WERI-Rb-1 (cell line): ENCODE measurements at places on chromosomes 1 and 21.

DNA sequence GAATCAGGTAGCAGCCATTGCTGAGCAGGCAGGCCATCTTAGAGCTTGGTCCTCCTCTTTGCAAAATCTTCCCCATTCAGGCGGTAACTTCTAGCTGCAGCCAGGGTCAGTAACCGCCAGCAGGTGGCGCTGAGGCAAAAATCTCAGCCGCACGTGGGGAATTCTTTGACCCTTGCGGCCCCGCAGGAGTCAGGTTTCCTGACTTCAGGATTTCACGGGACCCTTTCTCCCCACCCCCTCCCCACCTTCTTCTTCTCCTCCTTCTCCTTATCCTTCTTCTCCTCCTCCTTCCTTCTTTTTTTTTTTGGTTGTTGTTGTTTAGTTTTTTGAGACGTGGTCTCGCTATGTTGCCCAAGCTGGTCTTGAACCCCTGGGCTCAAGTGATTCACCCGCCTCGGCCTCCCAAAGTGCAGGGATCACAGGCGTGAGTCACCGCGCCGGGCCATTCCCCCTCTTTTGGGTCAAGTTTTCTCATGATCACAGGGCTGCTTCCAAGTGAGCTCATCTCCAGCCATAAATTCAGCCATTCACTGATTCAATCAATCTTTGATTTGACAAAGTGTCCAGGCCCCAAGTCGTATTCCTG, 33.4 kb upstream of the TENT5B start:
- peak; percentile 73 for DNase-seq

DNA sequence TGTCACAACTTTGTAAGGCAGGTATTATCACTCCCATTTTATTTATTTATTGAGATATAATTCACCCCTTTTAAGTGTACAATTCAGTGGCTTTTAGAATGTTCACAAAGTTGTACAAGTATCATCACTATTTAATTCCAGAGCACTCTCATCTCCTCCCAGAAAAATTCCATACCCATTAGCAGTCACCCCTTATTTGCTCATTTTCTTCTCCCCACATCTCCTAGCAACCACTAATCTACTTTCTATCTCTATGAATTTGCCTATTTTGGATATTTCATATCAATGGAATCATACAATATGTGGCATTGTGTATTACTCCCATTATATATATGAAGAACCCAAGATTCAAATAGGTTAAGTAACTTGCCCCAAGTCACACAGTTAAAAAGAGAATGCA, 7.0 kb downstream of the DSTYK start:
- no peak for DNase-seq

- DNase-seq, result peak; percentile 81
Observed at GRCh38 chr1:207077470-207078377, 10.9 kb upstream of the C4BPB start.

- DNase-seq, result peak; percentile 26
Observed at GRCh38 chr1:225747566-225747965, 30.1 kb upstream of the SRP9 start.

- no peak for DNase-seq
Observed at GRCh38 chr21:45818276-45818903, 163.2 kb upstream of the COL6A1 start.

GRCh38 chr1:117174851-117175250, 35.9 kb downstream of the VTCN1 start:
- DNase-seq, result no peak

GRCh38 chr1:145827966-145828365, 4.0 kb downstream of the POLR3C start:
- peak; percentile 62 for DNase-seq

DNA sequence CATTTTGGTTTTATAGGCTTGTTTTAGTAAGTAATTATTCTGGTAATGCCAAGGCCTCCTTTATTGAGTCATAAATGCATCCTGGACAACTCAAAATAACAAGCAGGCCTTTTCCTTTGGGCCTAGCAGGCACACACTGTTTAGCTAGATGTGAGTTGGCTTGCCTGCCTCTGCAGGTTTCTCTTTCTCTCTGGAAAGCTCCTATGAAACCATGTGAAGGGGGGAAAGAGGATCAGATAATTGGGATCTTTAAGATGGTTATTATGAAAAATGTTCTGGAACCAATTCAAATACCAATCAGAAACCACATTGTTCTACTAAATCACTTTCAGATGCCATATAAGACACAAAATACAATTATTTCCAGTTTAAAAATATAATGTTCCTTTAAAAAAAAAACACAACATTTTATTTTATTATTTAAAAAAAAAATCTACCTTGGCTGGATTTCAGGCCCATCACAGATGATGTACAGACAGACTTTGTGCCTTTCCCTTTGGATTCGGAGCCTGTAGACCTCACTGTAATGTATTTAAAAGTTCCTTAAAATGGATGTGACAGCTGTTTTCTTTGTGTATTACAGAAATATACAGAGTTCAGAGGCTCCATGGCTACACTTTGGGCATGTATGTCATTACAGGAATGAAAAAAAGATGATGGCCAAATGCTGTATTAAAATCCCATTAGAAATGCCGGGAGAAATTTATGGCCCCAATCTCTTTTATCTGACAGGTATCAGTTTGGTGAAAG, 80.2 kb downstream of the NTMT2 start:
- DNase-seq, result no peak

GRCh38 chr1:25706146-25707089, 89.8 kb downstream of the MAN1C1 start:
- no peak for DNase-seq

- no peak for DNase-seq
Observed at GRCh38 chr1:172973424-172973823, 77.3 kb downstream of the TNFSF18 start.

DNA sequence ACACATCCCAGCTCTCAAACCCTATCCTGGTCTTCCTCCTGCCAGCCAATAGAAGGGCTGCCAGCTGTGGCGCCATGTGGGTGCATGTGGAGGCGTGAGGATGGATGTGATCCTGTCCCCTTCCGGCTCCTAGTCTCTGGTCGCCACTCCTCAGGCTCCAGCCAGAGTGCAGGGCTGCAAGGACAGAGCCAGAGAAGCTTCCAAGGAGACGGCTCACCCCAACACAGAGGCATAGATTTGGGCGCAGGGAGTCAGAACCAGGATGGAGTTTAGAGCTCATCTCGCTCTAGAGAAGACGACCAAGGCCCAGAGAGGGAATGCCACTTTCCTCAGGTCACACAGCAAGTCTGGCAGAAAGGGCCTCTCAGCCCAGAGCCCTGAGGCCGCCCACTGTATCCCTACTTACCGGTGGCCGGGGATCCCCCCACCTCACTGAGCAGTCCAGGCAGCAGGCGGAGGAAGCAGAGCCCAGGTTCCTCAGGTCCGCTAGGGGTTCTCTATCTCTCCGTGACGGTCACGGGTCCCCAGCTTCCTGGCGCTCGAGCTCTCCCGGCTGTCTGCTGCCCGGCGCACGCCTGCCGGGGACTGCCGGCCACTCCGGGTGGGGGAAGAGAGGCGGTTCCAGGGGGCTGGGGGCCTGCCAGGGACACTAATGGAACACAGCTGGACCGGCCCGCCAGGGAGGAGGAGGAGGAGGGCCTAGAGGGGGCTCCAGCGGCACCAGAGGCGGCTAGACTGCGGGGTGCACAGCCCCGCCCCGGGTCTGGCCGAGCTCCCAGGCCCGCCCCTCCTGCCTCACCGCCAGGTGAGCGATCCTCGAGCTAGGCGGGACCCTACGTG, at the start of gene COL16A1:
COL16A1 (minus strand) TSS at position 587 of the 840 bp plus-strand sequence. CDS start 1,824 bp downstream, outside the sequence.
- DNase-seq, result no peak

- DNase-seq, result no peak
Observed at GRCh38 chr1:185759061-185759460, 24.9 kb downstream of the HMCN1 start.

- no peak for DNase-seq
Observed at GRCh38 chr1:23594927-23595353, 35.6 kb upstream of the ID3 start.

GRCh38 chr1:111145542-111145941, 5.5 kb downstream of the CEPT1 start:
- no peak for DNase-seq

DNA sequence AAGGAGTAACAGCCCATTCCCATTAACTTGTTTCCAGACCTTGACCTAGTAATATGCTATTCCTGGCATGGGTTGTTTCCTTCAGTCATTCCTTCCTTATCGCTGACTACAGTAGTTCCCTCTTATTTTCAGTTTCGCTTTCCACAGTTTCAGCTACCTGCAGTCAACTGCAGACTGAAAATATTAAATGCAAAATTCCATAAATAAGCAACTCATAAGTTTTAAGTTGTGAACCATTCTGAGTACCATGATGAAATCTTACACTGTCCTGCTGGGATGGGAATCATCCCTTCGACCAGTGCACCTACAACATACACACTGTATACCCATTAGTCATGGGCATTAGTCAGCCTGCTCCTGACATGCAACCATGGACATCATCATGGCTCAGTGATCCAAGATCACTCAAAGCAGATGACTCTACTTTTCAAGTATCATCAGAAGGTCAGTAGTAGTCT, 66.7 kb downstream of the CCDC30 start:
- no peak for DNase-seq

DNA sequence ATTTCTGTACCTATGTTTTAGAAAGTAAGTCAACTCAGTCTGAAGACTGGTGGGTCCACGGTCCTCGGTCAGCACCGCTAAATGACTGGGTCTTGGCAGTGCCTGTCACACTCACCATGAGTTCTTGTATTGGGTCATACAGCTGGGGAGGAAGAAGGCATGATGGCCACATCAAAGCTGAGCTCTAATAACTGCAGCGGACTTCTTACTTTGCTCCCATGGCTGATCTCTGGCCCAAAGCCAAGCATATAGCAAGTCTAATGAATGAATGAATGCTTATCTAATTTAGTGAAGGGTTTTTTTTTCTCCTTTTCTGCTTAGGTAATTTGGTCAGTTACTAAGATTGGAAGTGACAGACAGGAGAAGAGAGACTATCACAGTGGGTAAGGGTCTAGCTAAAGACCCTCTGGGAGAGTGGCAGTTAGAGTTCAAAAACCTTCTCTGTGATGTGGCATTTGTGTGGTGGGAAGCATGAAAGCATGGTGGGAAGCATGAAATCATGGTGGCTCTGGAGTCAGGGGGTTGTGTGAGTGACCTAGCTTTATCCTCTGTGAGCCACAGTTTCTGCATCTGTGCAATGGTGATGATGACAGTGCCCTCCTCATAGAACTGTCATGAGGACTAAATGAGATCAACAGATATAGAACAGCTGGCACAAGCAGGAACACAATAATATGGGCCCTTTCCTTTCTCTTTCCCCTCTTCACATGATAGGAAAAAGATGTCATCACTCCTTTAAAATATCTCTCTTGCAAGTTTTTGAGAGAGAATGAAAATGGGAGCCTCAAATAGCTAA, 78.9 kb upstream of the JAK1 start:
- DNase-seq, result no peak

- DNase-seq, result no peak
Observed at GRCh38 chr1:199857108-199857507, 170.4 kb upstream of the NR5A2 start.

GRCh38 chr1:55860798-55861519, 645.8 kb upstream of the USP24 start:
- DNase-seq, result no peak

- DNase-seq, result peak; percentile 4
Observed at GRCh38 chr21:42550817-42551216, 37.2 kb downstream of the SLC37A1 start.

GRCh38 chr1:194658090-194658439, 1471.7 kb upstream of the B3GALT2 start:
- no peak for DNase-seq

DNA sequence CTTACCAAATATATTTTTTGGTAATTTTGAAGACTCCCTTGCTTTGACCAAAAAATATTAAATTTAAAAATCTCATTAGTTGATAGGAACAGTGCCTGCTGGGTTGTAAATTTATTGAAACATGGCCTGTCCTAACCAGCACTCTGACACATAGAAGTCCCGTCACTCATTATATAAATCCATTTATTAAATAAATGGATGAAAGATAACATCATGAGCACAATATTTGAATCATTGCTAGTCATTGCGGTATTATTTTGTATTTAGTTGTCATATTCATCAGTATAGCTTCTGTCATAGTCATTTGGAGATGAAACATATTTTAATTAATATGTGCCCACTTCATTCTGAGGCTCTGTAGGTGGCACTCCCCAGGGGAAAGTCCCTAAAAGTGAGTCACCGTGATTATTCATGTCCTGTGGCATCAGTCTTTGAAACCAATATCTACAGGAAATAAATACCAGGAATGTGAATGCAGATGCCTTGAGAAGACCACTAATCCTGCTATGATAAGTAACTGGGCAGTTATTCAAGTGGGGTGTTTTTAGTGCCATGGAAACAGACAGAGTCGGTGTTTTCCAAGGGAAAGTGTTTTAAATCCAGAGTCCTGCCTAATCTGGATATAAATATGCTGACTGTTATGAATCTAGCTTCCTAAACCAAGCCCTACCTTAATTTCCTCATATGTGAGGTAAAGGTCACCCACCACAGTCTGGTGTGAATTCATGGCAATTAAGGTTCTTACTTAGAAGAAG, 302.0 kb downstream of the DUSP10 start:
- no peak for DNase-seq

- peak; percentile 38 for DNase-seq
Observed at GRCh38 chr1:33599516-33600115, 127.2 kb downstream of the ZSCAN20 start.

DNA sequence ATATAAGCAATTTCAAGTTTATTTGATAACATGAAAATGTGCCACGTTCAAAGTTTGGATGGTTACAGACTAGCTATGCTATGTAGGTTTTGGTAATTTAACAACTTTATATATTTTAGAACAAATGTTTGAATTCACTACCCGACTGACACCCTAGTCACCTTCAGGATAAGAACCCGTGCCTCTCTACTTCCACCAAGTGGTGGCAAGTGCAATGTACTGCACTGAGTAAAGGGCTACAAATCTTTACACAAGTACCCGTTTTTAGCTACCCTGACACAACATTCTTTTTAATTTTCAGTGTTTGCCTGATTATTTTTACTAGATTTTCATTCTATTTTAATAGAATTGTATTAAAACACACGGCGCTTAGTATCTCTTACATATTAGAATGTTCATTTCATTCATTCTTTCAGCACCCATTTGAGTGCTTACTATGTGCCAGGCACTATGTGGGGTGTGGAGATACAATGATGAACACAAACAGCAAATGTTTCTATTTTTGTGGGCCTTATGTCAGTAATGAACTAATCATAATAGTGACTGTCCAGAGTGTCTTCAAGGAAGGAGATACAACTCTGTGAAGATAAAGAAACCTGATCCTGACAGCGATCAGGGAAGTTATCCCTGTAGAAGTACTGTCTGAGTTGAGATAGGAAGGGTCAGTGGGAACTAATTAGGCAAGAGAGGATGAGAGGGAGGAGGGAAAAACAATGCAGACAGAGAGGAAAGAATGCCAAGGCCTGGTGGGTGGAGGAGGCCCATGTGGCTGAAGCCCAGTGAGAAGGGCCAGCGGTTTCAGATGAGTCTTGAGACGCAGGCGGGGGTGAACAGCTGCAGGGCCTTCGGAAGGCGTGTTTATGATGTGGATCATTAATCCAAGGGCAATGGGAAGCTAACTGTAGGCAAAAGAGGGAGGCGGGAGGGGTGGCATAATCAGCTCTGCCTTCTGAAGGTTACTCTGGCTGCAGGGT, 3.8 kb downstream of the LCA5L start:
- DNase-seq, result peak; percentile 65
